Stimulated activated CD4-positive, alpha-beta T cell treated with anti-CD3 and anti-CD28 coated beads, Interleukin-4, amount 100 ng/mL, for 48 hours (primary cell): ENCODE measurements at places on chromosomes 2 and 18.

- no peak for DNase-seq
Measured at GRCh38 chr2:111046670-111047069, 74.0 kb upstream of the BCL2L11 start.

DNA sequence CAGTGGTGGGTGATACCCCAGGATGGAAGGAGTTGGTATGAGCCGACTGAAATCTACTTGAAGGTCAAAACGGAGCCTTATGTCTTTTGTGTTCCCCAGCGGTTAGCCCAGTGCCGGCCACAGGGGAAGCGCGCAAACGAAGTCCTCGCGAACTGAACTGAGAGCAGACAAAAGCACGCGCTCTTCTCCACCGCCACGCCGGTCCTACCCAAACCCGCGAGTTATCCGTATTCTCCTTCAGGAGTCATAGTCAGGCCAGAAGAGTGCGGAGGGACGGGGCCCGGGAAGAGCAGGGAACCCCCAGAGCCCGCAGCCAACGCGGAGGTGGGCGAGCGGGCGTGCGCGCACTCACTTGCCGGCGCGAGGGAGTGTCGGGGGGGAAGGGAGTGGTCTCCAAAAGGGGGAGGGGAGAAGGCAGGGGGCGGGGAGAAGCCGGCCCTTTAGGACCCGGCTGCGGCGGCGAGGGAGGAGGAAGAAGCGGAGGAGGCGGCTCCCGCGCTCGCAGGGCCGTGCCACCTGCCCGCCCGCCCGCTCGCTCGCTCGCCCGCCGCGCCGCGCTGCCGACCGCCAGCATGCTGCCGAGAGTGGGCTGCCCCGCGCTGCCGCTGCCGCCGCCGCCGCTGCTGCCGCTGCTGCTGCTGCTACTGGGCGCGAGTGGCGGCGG is at the start of gene IGFBP2:
TSS of gene IGFBP2 (plus strand) at position 469 of the 664 bp plus-strand sequence. CDS start at position 573, 104 bp downstream.
- peak; percentile 11 for DNase-seq

GRCh38 chr2:142179686-142180085 is 48.9 kb upstream of the LRP1B start:
- no peak for DNase-seq

- DNase-seq, result no peak
Measured at GRCh38 chr18:79173742-79174141, 104.5 kb downstream of the ATP9B start.

GRCh38 chr18:34710458-34710914 is 388 bp downstream of the DTNA start:
- DNase-seq, result no peak

DNA sequence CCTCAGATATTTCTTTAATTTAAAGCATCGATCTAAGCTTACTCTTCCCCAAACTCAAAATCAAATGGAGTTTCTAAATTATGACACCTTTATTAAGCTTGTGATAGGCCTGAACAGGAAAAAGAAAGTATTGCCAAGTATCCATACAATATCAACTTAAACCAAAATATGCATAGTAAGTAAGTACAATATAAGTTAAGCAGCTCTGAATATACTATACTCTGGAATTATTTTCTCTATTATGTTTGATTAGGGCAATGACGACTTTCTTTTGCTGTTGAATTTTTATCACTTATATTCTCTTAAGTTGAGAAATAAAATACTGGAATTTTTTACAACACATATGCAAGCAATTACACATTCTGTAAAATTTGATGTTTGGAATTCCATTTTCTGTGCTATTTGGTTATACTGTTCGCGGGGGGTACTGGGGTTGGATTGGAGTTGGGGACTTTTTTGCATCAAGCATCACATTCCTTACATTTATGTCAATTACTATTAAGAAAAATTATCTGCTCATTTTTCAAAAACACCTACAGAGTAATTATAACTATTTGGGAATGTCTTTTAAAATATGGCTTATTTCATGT is 2.2 kb downstream of the COL5A2 start:
- no peak for DNase-seq

GRCh38 chr2:529424-529823 is 147.8 kb downstream of the TMEM18 start:
- DNase-seq, result no peak

DNA sequence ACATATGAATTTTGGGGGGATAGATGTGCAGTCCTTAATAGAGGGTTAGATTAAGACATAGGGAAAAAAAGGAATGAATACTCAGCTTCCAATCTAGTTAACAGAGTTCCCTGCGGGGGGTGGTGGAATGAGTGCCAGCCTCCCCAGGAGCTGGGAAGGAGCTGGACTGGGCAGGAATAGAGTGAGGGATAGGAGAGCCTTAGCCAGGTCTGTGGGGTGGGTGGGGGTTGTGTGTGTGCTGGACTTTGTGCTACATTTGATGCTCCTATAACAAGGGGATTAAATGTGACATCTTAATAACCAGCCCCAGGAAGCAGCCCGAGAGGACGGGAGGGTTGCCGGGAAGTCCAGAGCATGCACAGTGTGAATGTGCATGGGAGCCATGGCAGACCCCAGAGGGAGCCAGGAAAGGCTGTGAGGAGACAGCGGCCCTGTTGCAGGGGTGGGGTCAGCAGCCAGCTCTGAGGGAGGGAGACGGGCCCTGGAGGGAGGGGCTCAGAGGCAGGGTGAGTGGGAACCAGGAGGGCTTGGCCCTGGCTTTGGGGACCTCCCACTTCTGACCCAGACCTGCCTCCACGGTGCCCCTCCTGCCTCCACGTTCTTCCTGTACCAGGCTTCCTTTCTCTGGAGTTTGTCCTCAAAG is 3.6 kb upstream of the MBP start:
- no peak for DNase-seq

DNA sequence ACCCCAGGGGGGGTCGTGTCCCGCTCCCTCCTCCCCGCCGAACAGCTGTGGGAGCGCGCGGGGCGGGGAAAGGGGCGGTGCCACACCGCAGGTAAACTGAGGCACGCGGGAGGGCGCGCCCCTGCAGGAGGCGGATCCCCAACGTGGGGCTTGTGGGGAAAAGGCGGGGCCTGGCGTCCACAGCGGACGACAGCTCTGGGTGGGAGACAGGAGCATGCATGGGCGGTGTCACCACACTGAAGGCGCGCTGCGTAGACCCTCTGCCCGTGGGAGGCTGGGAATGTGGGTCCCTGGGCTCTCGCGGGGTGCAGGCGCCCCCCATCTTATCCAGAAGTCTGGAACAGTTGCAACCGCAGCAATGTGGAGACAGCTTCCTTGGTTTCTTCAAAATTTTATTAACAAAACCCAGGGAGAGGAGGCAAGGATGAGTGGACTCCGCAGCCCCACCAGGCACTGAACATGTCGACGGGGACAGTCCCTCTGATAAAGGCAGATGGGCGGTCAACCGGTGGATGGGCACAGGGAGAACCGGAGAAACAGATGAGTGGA is 723 bp upstream of the MBD1 start:
- DNase-seq, result no peak

- no peak for DNase-seq
Measured at GRCh38 chr2:202185156-202185555, 53.2 kb downstream of the SUMO1 start.

GRCh38 chr2:8043295-8043694 is 638.6 kb upstream of the ID2 start:
- DNase-seq, result no peak

GRCh38 chr2:12685145-12685544 is 31.6 kb upstream of the TRIB2 start:
- no peak for DNase-seq

GRCh38 chr2:217090024-217090473 is 230.2 kb upstream of the TNP1 start:
- DNase-seq, result no peak

DNA sequence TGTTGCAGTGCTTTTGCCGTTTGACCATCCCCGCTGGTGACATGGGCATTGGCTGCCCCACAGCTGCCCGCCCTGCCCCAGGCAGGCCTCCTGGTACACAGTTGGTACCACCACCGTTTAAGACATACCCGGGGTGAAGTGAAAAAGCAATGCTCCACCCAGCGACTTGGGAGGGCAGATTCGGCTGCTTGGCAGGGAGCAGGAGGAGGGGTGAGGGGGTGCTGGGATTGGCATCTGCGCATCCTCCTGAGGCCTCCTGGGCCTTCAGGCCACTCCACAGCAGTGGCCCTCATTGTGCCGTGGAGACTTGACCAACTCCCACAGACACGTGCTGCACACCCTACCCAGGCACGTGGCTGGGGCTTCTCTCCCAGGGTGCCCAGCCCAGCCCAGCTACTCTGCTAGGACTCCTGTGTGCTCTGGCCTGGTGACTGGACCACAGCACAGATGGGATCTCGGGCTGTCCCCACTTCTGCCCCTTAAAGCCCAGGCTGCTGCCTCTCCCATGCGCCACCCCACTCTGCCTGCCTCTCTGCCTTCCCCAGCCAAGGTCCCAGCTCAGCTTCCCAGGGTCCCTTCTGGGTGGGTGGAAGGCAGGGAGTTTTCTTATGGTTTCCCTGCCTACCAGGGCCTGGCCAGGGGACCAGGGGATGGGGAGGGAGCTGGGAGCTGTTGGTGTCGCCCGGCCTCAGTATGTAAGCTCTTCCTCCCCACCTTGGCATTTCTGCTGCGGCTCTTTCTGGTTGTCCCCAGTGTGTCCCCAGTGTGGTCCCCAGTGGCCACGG is 157.0 kb upstream of the HS6ST1 start:
- DNase-seq, result no peak

DNA sequence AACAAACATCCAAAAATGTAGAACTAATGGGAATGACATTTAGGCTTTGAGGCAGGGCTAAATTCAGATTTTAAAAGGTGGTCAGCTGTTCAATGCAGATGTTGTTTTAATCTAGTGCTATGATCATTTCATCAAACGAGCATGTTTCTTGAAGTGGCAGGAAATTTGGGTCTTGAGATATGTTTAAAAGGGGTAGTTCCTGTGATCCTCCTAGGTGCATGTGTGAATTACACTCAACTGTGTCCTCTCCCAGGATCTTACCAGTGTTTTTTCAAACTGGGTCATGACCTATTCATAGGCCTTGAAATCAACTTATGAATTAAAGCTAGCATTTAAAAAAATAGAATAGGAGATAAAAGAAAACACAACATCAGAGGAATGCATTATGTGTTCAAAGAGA is 57.4 kb upstream of the ACMSD start:
- no peak for DNase-seq

DNA sequence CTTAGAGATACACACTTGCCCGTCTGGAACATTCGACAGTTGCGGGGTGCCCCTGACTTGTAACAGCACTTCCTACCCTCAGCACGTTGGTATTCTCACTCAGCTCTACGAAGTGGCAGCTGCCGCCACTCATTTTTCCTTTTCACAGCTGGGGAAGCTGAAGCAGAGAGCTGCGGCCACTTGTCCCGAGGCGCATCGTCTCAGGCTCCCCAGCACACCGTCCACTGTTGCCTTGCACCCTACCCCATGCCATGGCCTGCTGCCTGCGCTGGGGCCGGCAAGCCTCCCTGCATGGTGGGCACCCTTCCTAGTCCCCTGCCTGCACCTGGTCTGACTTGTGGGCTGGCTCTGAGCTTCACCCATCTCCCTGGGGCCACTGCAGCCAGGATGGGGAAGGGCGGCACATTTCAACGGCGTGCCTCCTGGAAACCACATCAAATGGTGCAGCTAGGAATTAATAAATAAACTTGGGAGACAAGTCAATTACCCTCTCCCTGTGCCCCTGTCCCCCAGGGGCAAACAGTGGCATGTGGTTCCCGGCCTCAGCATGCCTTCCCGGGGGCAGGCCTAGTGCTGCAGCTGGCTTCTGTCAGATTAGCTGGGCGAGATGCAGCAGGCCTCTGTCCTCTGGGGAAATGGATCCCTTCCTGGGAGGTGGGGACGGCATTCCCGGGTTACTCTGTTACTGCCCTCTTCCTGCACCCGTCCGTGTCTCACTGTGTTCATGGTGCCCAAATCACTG is 64.7 kb upstream of the HAAO start:
- DNase-seq, result no peak

GRCh38 chr2:133819906-133820305 is 251.6 kb upstream of the NCKAP5 start:
- DNase-seq, result no peak

GRCh38 chr2:8551622-8552074 is 130.2 kb upstream of the ID2 start:
- DNase-seq, result no peak

GRCh38 chr18:48801728-48802542 is 148.8 kb downstream of the SMAD7 start:
- no peak for DNase-seq

- DNase-seq, result peak; percentile 33
Measured at GRCh38 chr18:48833701-48834412, 116.9 kb downstream of the SMAD7 start.

DNA sequence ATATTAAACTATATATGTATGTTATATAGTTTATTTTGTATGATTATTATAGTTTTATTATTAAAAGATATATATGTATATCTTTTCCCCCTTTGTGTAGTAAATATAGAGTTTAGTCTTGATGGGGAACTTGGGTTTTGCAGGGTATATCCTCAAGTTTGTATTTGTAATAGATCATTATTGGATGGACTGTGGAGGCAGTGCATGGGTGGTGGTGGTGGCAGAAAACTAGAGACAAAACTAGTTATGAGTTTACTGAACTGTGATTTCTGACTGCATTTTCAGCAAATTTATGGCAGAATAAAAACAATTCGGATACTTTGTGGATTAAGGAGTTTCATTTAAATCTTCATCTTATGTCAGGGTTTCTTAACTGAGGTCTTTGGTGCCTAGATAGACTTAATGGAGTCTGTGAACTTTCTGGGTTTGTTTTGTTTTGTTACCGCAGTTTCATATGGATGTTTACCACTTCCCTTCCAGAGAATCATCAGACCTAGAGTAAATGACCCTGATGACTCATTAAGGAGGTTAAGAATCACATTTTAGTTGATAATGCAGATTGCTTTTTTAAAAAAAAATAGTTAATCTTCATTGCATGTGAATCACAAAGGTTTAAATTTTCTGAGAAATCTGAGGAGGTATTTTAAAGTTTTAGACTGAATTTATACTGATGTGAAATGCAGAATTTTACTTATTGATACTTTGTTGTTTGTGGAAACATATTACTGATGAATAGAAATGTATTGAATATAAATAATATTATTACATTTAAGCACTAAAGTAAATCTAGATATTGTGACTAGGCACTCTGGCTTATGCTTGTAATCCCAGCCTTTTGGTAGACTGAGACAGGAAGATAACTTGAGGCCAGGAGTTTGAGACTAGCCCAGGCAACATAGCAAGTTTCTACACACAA is 14.5 kb downstream of the EPC2 start:
- no peak for DNase-seq

DNA sequence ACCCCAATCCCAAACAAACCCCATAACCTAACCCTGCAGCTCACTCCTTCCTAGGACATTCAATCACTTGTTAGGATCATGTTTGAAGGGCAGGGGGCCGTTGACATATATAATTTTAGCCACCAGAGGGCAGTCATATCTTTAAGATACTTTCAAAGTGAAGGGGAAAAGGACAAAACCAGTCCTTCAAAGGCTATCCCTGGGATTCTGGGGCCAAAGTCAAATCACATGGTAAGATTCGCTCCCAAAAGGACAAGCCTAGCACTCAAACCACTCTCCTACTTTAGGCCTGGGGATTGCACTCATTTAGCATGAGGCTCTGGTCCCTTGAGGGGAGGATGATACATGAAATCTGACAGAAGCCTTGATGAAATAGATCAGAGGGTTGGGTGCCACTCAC is 44.6 kb downstream of the HAUS1 start:
- DNase-seq, result peak; percentile 23

- no peak for DNase-seq
Measured at GRCh38 chr2:138121666-138122661, 157.7 kb downstream of the HNMT start.
